DMS153 (cell line): ENCODE measurements at places on chromosomes 11 and 22.

DNA sequence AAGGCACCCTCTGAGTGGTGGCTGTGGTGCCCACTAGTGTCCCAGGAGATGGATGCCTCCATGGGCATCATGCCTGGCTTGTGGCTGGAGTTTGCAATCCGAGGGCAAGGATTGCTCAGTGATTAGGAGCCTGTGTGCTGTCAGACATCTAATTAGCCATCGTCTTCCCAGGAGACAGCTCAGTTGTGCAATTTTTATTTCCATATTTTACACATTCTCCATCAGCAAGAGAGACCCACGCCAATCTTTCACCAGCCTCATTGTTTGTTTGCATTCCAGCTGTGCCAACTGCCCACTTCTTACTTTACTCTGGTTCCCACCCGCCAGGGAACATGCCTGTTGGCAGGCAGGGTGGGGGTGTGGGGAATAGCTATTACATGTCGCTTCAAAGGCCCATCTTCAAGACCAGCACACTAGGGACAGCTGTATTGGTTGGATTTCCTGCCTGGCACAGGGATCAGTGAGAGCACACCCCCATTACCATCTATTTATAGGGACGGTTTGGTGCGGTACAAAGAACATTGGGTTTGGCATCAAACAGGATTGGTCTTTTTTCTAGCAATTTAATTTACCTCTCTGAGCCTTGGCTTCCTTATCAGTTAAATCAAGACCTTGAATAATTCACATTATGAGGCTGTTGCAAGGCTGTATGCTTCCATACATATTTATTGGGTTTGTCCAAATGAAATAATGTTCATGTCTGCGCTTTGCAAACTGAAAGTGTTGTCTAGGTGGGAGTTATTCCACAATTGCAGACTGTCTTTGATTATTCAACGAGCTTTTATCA, 80.7 kb upstream of the NAV2 start:
- DNase-seq, result no peak

DNA sequence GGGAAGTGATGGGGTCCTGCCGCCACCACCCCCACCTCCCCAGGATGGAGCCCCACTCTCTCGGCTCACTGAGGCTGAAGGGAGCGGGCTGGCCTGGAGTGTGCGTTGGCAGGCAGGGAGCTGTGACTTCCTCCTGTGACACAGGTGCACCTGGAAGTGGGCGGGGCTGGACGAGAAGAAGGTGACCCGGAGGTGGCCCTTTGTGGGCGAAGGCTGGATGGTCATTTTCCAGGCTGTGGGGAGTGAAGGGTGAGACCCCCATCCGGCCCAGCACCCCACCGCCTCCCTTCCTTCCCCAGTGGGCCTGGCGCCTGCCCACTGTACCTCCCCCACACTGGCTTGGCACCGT, 15.3 kb downstream of the IL17REL start:
- peak; percentile 22 for DNase-seq

DNA sequence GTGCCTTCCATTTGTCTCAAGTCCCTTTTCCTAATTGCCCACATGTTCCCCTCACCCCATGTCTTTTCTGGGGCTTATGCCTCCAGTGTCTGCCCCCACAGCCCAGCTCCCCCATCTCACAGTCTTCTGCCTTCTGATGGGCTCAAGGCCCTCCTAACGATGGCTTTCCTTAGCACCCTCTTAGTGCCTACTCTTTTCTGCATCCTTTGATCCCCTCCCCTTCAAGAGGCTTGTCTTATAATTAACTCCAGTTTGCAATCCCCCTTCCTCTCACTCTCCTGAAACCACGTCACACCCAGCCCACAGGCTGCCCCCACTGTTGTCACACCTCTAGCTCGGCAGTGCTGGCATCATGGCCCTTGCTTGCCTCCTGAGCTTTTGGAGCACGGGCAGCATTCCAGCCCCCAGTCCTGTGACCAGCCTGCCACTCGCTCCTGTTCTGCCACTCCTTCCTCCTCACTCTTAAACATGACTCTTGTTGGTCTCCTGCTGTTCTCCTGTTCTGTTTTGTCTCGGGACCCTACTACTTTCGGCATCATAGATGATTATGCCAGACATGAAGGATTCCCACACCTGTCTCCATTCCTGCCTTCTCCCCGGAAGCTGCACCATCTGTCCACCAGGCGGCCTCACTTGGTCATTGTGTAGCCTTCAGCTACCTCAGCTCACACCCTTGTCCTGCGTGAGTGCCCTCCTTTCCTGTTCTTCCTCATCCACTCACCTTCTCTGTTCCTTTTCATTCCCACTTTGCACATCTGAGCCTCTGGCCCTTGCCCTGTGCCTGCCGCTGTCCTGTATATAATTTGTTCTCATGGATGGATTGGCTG, 26.1 kb downstream of the UBE2L3 start:
- no peak for DNase-seq

DNA sequence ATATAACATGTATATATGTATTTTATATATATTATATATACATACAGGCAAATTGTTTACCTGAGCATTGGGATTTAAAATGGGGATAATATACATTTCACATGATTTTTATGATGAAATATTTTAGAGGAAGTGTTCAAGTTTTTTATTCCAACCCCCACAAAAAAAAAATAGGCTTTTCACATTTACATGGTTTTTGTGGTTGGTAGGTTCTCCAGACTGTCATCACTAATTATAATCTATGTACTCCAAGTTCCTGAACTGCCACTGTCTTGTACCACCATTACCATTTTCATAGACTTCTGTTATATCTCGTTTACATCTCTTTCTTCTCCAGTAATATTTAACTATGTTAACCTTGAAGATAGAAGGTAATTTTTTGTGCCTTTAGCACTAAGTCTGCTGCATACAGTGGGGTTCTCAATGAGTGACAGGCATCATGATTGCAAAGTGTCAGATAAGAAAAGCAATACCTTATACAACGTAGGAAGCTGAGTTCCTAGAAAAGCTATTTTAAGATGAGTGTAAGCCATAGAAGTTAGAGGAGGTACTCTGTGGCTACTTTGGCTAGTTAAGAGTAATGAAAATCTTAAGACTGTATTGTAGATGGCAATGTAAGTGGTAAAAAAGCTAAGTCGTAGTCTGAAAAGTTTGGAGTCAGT, 5.2 kb downstream of the TMEM126A start:
- DNase-seq, result no peak

DNA sequence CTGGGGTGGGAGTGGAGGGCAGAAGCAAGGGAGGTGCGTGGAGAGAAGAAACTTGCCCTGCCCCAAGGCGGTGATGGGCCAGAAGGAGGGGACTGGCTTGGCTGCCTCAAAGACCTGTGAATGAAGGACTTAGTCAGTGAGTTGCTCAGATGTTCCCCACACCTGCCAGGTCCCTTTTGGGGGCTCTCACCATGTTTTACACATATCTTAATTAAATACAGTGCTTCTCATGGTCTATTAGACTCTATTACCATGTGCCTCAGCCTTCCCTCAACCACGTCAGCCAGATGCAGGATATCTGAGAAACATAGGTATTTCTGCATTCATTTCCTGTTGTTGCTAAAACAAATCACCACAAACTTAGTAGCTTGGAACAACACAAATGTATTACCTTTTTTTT, 429.5 kb downstream of the BUD13 start:
- no peak for DNase-seq

- DNase-seq, result peak; percentile 69
Observed at GRCh38 chr11:65471447-65471891, 27.4 kb upstream of the MALAT1 start.

DNA sequence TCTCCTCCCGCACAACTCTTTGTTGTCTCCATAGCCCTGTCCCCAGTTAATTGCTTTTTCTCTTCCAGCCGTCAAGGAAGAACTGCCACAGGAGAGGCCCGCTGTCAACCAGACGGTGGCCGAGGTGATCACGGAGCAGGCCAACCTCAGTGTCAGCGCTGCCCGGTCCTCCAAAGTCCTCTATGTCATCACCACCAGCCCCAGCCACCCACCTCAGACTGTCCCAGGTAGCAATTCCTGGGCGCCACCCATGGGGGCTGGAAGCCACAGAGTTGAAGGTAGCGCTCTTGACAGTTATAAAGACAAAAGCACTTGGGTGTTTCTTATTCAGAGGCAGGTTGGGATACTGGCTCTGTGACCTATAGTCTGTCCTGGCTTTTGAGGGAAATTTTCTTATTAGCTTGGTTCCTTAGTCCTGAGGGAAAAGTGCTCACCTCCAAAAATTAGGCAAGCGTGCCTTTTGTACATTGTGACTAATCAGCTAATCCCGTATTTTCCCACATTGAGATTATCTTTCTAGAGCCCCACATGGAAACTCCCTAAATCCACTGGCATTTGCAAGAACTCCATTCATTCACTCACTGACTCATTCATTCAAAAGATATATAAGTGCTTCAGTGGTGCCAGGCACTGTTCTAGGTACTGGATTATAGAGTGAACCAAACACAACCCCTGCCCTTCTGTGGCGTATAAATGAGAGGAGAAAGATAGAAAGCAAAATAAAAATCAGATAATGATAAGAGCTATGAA, 65.9 kb downstream of the KREMEN1 start:
- DNase-seq, result no peak

DNA sequence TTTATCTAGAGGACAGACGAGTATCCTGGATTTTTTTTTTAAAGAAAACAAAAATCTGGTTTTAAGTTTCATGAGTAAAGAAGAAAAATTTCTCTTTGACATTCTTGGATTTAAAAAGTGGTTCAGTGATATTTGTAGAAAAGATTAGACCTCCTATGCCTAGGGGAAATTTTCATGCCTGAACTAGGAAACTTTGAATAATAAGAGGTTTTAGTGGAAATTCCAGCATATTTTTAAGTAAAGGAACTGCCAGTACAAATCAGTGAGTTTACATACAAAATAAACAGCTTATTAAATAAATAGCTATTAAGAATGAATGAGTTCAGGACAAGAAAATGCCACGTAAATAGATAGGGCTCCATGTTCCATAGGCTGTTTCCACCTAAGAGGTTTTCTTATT, 17.5 kb downstream of the JAM3 start:
- no peak for DNase-seq

GRCh38 chr11:126086248-126086647, 23.6 kb upstream of the CDON start:
- DNase-seq, result no peak

DNA sequence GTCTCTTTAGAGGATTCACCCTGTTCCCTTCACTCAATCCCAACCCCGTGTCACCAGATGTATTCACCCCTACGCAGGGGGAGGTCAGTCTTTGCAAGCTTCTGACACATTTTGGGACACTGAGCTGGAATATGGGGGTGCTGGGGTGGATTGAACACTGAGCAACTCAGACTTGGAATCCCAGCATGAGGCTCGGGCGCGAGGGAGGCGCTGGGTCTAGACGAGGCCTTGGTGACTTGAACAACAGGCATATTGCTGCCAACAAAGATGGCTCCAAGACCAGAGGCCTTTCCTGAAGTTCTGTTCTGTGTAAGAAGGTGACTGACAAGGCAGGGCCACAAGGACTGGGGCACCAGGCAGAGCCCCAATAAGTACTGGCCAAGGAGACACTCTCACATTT, 3.0 kb upstream of the SCGB2A1 start:
- DNase-seq, result no peak

DNA sequence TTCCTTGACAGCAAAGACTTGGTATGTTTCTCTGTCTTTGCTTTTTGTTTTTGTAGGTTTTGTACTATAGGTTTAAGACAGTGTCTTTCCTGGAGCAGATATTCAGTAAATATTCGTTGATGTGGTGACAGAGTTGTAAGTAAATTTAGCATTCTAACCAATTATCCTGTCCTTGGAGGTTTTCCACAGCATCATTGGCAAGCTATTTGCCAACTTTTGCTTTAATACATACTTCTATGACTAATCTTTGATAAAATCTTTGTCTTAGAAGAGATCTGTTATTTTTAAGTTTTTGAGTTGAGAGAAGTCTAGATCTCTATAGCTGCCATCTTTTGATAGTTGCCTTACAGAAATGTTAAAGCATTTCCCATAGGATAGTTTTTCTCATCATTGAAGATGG, 3.8 kb downstream of the USP47 start:
- no peak for DNase-seq
